ENCODE measurements at places on chromosomes 7 and 10.

- peak; percentile 42 for DNase-seq
These were observed at the start of gene ADAM12 for GRCh38 chr10:126387931-126388911. Gene ADAM12 (minus strand): TSS chr10:126388477. CDS start chr10:126388145, 332 bp downstream.

- peak; percentile 17 for DNase-seq
These were observed 48.3 kb upstream of the FAM171A1 start for GRCh38 chr10:15419279-15419874.

GRCh38 chr10:91838199-91838598 lies 40.0 kb downstream of the TNKS2 start:
- DNase-seq = no peak

- no peak for DNase-seq
These were observed 67.2 kb downstream of the THNSL1 start for GRCh38 chr10:25083546-25084111.

DNA sequence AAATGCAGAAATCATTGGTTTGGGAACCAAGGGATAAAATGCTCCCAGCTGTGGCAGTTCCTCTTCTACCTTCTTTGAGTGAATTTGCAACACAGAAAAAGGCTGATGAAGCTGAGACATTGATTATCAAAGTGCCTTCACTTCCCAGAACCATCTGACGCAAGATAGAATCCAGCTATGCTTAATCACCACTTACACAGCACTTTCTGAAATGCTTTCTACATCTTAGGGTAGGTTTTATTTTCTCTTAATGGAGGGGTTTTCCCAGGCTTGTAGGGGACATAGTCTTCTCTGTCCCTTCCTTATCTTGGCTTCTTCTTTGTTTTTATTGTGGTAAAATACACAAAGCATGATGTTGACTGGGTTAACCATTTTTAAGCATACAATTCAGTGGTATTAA lies 332.6 kb upstream of the ZNF32 start:
- peak; percentile 62 for DNase-seq

GRCh38 chr10:3882855-3883254 lies 97.8 kb upstream of the KLF6 start:
- no peak for DNase-seq

DNA sequence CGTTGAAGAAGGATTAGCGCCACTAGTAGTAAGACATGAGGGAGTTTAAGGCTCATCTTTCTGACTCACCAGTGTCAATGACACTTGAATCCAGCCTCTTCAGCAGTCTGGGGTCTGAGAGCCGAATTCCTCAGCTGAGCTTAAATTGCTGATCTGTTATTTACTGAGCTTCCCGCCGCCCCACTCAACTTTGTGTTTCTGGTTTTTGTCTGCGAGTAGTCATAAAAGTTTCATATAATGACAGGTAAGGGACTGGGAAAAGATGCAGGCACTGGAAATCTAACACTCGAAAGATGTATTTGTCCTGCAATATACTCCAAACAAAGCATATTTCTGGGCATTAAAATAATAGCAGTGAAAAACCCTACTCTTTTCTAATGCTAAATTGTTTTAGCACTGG lies 51.2 kb upstream of the RELN start:
- no peak for DNase-seq

DNA sequence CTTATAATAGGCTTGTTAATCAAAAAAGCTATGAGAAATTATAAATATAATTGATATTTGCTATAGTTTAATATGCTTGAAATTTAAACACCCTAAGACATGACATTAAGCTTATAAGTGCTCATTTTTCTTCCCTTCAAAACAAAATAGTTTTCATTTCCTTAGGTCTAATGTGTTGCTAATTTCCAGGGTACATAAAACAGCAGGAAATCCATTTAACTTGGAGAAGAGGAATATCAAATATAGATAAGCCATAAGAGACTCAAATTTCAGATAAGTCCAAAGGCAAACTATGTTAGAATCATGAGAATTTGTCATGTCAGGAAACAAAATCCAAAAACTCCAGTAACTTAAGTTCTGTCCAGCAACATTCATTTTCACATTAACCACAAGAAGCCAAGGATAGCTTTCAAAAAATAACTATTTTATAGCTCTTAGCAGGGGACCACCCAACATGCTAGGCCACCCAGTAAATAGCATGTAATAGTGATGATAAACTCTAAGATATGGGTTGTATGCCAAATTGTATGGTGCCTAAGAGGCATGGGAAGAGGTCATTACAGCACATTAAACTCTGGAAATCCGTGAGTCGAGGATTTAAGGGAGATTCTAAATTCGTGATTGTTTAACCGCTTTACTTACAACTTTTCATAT lies 298.1 kb downstream of the CRPPA start:
- DNase-seq = no peak

GRCh38 chr10:93746844-93747284 lies 10.9 kb upstream of the LGI1 start:
- peak; percentile 94 for DNase-seq

DNA sequence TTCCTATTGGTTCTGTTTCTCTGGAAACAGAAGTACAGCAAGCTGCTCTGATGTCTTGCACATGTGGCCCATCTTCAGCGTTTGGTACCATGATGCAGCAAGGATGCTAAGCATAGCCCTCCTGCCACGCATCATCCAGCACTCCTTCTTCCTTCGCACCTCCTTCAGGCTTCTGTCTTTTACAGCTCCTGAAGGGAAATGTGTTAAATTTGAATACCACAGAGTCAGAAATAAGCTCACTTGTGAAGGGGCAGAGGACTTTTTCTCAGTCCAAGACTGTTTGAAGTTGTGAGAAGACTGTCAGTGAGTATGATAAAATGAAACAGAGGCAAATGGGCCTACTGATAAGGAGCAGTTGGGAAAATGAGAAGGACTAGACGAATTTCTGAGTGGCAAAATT lies 20.7 kb downstream of the TSPAN13 start:
- DNase-seq = no peak

DNA sequence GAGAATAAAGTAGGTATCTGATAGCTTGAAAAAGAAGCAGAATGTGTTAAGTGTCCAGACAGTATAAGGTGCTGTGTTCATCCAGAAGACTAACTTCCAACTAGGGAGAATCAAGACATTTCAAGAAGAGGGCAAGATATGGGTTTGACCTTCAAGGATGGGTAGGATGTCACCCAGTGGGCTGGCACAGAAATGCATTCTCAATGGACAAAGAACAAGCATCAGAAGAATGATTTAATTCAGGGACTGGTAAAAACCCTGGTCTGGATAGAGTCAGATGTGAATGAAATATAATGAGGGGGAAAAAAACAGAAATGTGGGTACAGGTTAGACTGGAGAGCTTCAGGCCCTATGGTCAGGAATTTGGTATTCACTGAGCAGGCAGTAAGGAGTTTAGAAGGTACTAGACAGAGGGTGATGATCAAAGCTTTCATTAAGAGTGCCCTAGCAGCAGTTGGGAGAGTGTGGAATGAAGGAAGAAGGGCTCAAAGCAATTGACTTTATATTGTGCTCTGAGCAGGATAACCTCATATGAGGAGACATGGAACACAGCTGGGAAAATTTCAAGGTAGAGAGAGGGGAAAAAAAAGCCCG lies 180.7 kb upstream of the ANK3 start:
- DNase-seq = no peak

- no peak for DNase-seq
These were observed 900 bp downstream of the MKLN1 start for GRCh38 chr7:131328377-131329175.

GRCh38 chr7:135380351-135380750 lies 129.6 kb downstream of the CNOT4 start:
- DNase-seq = no peak

DNA sequence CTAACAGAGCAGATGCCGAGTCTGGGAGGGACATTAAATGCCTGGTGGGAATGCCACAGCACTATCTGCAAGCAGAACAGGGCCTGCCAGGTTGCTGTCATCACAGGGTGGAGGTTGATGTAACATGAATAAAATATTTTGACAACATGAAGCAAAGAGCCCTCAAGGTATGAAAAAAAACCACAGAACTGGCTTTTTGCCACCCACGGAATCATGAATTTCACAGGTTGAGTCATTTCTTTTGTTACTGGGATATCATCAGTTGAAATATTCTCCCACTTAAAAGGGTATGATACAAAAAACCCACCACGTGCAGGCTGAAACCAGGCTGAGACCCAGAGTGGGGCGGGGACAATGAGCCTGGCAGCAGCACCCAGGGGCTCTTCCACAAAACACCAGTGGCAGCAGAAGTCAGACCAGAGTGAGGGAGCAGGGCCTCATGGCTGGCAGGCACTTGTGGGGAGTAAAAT lies 220.1 kb downstream of the TNS3 start:
- peak; percentile 85 for DNase-seq

GRCh38 chr7:140197218-140197890 lies 20.6 kb upstream of the KDM7A start:
- no peak for DNase-seq
